ENCODE measurements at places on chromosomes 2 and 18.

GRCh38 chr2:163693484-163693883 lies 42.3 kb downstream of the FIGN start:
- no peak for DNase-seq

DNA sequence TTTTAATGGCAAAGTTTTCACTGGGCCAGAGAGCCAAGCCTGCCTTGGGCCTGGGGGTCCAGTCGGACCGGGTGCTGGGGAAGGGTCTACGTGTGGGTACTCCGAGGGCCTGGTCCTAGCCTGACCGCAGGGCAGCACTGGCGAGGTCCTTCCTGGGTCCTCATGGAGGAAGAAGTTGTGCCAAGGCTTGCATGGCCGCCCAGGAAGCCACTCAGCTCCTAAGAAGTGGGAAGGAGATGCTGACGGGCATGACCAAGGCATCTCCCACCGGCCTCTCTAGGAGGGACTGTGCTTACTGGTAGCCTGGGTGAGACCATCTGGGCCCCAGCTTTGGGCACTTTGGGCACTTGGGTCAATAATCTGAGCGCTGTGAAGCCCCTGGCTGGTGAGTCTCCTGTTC lies 22.6 kb downstream of the CIB4 start:
- no peak for DNase-seq

DNA sequence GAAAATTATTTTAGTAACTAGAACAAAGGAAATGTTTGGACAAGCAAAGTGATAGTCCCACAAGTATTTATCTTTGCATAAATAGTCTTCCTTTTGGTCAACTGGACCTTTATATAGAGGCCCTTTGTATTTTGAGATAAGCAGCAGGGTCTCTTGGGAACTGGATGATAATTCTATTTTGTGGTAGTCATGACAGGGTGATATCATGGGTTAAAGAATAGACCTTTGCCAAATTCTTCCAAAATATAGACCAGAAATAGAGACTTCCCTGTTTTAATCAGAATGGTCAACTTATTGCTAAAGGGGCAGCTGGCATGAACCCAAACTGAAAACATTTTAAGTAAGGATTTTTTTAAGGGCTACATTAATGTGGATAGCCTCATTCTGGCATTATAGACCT lies 10.5 kb downstream of the PLEK start:
- DNase-seq, result no peak

GRCh38 chr2:105179469-105180372 lies 61.8 kb upstream of the GPR45 start:
- peak; percentile 13 for DNase-seq

DNA sequence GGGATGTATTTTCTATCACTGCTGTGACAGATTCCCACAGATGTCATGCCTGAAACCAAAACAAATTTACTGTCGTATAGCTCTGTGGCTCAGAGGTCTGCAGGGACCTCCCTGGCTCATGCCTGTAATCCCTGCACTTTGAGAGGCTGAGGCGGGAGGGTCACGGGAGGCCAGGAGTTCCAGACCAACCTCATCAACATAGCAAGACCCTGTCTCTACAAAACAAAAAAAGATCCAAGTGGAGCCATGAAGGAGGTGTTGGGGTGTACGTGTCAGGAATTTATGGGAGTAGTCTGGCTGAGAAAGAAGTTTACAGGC lies 51.0 kb upstream of the FAHD2A start:
- DNase-seq, result no peak

DNA sequence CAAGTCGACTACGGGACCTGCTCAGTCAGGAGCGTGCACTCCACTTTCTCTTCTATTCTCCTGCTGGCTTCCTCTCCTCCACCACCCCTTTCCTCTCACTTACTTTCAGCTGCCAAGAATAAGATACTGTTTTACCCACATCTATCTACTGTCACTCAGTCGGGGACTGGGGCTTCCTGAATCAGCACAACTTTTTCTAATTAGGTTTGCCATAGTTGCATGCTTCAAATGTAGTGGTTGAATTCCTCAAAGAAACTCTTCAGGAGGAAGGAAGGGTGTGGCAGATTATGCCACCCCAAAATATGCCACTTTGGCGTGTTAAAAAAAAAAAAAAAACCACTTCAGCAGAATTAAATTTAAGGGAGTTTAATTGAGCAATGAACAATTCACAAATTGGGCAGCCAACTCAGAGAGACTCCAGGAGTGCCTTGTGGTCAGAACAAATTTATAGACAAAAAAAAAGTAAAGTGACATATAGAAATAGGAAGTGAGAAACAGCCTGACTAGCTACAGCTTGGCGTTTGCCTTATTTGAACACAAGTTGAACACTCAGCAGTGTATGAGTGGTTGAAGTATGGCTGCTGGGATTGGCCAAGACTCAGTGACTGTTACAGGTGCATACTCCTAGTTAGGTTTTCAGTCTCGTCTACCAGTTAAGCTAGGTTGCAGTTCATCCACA lies 32.5 kb upstream of the RMDN2 start:
- DNase-seq, result no peak

DNA sequence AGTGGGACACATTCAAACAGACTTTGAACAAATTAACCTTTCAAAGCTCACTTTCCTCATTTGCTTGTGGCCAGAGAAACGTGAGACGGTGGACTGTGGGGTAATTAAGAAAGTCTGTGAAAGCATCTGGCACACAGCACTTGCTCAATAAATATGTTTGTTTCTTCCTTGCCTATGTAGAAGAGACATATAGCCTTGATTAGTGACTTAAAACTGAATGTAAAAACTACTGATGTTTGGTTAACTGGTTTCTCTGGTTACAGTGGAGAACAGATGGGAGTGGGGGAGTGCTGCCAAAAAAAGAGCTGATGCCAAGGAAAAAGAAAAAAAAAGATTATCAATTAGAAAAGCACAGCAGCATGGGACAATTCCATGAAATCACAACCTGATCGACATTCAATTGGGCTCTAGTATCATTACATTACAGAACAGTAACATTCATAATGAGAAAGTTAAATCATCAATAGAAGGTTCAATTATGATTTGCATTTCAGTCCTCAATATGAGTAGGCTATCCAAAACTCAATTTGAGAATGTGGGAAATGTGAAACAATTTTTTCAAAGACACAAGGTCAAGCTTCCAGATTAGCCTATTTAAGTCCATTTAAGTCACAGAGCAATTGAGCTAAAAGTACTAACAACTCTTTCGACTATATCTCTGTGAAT lies 14.7 kb downstream of the CUL3 start:
- no peak for DNase-seq

DNA sequence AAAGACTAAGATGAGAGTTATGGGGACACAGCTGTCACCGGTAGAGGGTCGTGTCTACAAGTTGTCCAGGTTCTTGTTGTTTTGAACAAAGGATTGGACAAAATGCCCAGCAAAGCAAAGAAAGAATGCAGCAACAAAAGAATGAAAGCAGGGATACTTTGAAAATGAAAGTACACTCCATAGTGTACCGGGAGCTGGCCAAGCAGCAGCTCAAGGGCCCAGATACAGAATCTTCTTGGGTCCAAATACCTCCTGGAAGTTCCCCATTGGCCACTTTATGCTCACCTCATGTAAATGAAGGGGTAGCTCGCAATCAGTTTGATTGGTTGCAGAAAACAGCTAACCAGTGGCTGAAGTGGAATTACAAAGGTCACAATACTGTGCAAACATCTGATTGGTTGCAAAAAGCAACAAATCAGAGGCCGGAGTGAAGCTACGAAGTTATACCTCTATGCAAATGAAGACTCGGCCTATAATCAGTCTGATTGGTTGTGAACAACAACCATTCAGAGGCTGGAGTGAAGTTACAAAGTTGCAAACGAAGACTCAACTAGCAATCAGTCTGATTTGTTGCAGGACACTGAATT lies 474.9 kb upstream of the TMEFF2 start:
- no peak for DNase-seq
